ENCODE measurements at places on chromosomes 7 and 10.

- DNase-seq = no peak
These were observed 12.2 kb upstream of the TMEM243 start for GRCh38 chr7:87231711-87232110.

DNA sequence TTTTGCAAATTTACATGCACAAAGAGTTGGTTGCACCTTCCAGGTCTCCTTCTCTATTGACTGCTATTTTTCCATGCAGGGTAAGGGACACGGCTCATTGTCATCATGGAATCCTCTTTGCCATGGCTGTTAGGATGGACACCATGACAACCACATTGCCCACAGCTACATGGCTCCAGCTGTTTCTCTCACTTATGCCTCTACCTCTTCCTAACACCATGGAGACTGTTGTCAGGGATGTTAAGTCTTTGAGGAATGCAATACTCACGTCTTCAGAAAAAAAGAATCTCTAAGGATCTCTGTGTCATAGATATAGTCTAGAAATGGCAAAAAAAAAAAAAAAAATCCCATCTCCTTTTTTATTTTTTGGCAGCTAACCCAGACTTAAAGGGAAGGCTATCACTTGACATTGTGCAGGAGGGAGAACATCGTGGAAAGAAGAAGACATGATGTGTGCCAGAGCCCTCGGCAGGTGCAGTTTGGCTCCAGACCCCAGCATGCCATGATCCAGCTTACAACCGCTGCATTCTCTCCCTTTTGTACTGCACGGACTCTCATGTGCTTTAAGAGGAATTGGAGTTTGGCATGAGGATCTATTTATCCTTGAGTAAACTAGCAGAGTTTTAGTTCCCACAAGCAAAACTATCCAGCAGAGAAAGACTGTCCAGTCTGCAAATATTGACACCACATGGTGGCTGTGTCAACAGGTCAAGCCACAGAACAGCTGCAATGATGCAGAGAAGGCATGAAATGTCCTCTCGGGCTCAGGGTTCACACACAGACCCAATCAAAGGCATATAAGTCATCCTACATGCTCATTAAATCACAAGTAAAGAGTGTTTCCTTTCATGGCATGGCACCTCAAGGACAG, 70.8 kb downstream of the FRMD4A start:
- peak; percentile 45 for DNase-seq

- DNase-seq = no peak
These were observed 500 bp downstream of the CUL1 start for GRCh38 chr7:148699024-148699781.

GRCh38 chr7:148210804-148211325, 379.7 kb upstream of the C7orf33 start:
- no peak for DNase-seq

DNA sequence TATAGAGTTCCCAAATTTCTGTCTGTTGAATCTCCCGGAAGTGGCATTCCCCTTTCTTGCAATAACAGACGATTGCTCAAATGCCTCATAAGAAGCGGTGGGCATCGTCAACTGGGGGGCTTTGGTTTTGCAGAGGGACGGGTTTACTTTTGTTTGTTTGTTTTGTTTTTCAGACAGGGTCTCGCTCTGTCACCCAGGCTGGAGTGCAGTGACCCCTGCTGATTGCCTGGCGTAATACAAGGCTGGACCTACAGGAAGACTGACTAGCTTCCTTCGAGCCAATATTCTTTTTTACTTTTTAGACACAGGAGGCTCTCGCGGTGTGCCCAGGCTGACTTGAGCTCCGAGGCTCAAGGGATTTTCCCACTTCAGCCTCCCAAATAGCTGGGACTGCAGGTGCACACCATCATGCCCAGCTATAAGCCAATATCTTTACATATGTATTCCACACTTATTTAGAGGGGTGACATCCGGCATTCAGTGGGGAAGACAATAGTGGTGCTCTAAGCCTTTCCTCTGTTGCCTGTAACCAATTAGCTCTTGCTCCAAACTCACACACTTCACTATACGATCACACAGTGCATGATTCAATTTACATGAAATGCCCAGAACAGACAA, 58.1 kb downstream of the FHIP2A start:
- no peak for DNase-seq

- no peak for DNase-seq
These were observed 178.1 kb upstream of the GRB10 start for GRCh38 chr7:50960621-50961310.

- DNase-seq = no peak
These were observed 36.2 kb downstream of the PDLIM1 start for GRCh38 chr10:95254629-95255028.

- no peak for DNase-seq
These were observed 30.1 kb downstream of the TSPAN14 start for GRCh38 chr10:80484243-80484642.

GRCh38 chr7:45924283-45924682, 3.2 kb upstream of the IGFBP3 start:
- DNase-seq = peak; percentile 59

All from AG09309 (cell line).